ENCODE measurements at places on chromosomes 7 and 10.

- H3K27me3 ChIP-seq, result no peaks in the 10 kb centered on the region
- H3K36me3 ChIP-seq, result no peaks in the 10 kb centered on the region
- no peak overlapping the region for H3K4me3 ChIP-seq
- H3K27ac ChIP-seq, result no peak overlapping the region
- no peaks in the 10 kb centered on the region for H3K4me1 ChIP-seq
Measured at GRCh38 chr10:74084955-74085354, 65.7 kb downstream of the AP3M1 start.

GRCh38 chr10:130575756-130576285 is 439.6 kb downstream of the GLRX3 start:
- H3K4me3 ChIP-seq, result no peak overlapping the region
- peaks cover 12% of the 10 kb centered on the region for H3K27me3 ChIP-seq
- no peaks in the 10 kb centered on the region for H3K36me3 ChIP-seq

DNA sequence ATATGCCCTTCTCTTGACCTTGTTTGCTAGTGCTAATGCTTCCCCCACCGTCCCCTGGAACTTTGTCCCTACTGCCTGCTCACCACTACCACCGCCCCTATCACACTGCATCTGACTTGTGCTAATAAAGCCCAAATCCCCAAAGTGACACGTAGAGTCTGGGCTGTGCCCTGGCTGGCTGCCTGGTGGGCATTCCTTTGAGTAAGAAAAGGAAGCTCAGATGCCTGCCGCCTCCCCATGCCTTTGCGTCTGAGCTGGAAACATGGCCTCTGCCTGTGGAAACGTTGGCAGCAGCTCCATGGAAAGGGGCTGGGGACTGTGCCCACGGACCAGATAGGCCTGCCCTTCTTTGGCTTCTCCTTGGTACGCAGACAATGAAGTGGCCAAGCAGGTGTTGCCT is 138.3 kb downstream of the CYP26A1 start:
- DNase-seq, result no peak
- H3K4me1 ChIP-seq, result no peaks in the 10 kb centered on the region
- no peaks in the 10 kb centered on the region for H3K36me3 ChIP-seq
- H3K27me3 ChIP-seq, result no peaks in the 10 kb centered on the region
- H3K4me3 ChIP-seq, result no peak overlapping the region
- no peak overlapping the region for H3K27ac ChIP-seq

GRCh38 chr10:13719425-13719824 is 132.7 kb downstream of the PRPF18 start:
- DNase-seq, result no peak
- no peaks in the 10 kb centered on the region for H3K36me3 ChIP-seq
- no peak overlapping the region for H3K27ac ChIP-seq

- no peak overlapping the region for H3K27ac ChIP-seq
- H3K27me3 ChIP-seq, result no peaks in the 10 kb centered on the region
- no peaks in the 10 kb centered on the region for H3K36me3 ChIP-seq
- H3K4me3 ChIP-seq, result no peak overlapping the region
Measured at GRCh38 chr10:132496360-132497062, 41.1 kb upstream of the INPP5A start.

GRCh38 chr7:862157-862556 is 14.2 kb upstream of the GET4 start:
- DNase-seq, result no peak
- H3K27me3 ChIP-seq, result no peaks in the 10 kb centered on the region
- peak overlapping the region; percentile 89 for H3K27ac ChIP-seq
- H3K36me3 ChIP-seq, result no peaks in the 10 kb centered on the region

- H3K27me3 ChIP-seq, result no peaks in the 10 kb centered on the region
- no peaks in the 10 kb centered on the region for H3K4me1 ChIP-seq
- DNase-seq, result no peak
- no peaks in the 10 kb centered on the region for H3K36me3 ChIP-seq
- H3K4me3 ChIP-seq, result no peak overlapping the region
Measured at GRCh38 chr7:12369756-12370155, 33.9 kb downstream of the VWDE start.

DNA sequence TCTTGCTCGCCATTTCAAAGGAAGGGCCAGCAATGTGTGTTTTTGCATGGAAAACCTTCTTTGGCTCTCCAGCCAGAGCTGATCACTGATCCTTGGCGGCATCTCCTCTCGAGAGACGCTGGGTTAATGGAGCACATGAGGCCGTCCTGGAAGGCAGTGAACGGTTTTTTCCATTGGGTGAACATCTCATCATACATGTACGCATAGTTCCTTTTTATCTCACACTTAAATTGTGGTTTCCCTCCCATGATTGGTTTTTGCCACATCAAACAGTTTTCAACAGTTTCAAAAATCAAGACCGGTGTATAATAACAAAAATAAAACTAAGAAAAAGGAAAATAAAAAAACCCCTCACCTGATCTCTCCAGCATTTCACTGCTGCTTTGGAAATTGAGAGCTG is 276.4 kb downstream of the TCF7L2 start:
- no peaks in the 10 kb centered on the region for H3K36me3 ChIP-seq
- no peak overlapping the region for H3K27ac ChIP-seq
- peaks cover 4% of the 10 kb centered on the region for H3K4me1 ChIP-seq
- no peaks in the 10 kb centered on the region for H3K27me3 ChIP-seq

GRCh38 chr7:142556740-142557139 is 192.5 kb upstream of the PRSS1 start:
- no peaks in the 10 kb centered on the region for H3K27me3 ChIP-seq
- DNase-seq, result peak; percentile 65
- no peaks in the 10 kb centered on the region for H3K4me1 ChIP-seq

GRCh38 chr7:4837803-4838625 is 23.8 kb downstream of the PAPOLB start:
- H3K4me1 ChIP-seq, result no peaks in the 10 kb centered on the region
- no peaks in the 10 kb centered on the region for H3K36me3 ChIP-seq
- H3K27me3 ChIP-seq, result no peaks in the 10 kb centered on the region
- no peak overlapping the region for H3K27ac ChIP-seq

GRCh38 chr7:150971242-150972022 is 6.7 kb downstream of the KCNH2 start:
- DNase-seq, result no peak
- peak overlapping the region; percentile 31 for H3K27ac ChIP-seq
- H3K4me1 ChIP-seq, result peaks cover 72% of the 10 kb centered on the region
- no peaks in the 10 kb centered on the region for H3K36me3 ChIP-seq
- peaks cover 9% of the 10 kb centered on the region for H3K27me3 ChIP-seq
- no peak overlapping the region for H3K4me3 ChIP-seq

DNA sequence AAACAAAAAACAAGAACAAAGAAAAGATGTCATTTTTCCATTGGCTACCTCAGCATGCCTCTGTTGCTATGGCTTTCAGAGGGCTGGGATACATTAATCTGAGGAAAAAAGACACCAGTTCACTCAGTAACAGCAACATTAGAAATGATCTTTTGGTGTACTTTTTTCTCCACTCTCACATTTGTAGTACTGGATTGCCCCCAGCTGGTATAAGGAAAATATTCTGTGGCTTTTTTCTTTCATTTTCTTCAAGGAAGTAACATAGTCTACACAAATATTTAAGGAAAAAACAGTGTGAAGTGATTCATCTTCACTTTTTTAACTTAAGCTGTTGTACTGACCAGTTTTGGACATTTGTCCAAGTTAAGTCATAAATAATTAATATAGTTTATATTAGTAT is 482.3 kb downstream of the SORCS1 start:
- H3K36me3 ChIP-seq, result no peaks in the 10 kb centered on the region
- no peaks in the 10 kb centered on the region for H3K27me3 ChIP-seq
- no peaks in the 10 kb centered on the region for H3K4me1 ChIP-seq
- DNase-seq, result peak; percentile 7

DNA sequence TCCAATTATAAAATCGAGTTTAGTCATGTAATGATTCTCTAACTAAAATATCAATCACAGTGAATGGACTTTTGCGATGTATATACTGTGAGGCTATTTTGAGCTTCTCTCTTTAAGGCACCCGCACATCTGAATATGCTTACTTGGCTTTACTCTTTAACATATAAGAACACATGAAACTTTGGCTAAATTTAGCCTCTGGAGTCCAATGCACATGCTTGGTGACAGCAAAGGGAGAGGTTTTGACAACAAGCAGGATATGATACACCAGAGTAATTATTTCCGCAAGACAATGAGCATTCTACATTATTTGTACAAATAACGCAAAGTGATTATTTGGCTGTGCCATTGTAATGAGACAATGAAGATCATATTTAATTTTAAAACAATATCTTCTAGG is 72.4 kb downstream of the ARID5B start:
- DNase-seq, result no peak
- H3K4me3 ChIP-seq, result no peak overlapping the region
- no peaks in the 10 kb centered on the region for H3K27me3 ChIP-seq
- H3K27ac ChIP-seq, result peak overlapping the region; percentile 79
- peaks cover 46% of the 10 kb centered on the region for H3K4me1 ChIP-seq

DNA sequence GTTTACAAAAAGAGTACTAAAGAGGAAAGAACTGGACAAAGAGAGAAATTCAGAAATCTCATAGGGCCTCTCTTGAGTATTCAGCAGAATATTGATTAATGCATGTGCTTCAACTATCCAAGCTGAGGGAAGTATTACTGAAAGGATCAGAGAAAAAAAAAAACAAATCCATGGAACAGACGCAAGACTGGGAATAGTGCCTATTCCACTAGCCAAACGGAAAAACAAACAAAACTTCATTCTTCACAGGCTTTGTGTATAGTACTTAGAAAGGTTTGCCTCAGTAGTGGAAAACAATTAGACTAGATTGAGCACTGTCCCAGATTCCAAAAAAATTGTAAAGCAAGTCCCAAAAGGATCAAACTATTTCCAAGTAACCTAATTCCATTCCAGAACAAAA is 106.2 kb downstream of the TFEC start:
- H3K4me3 ChIP-seq, result no peak overlapping the region
- peaks cover 8% of the 10 kb centered on the region for H3K4me1 ChIP-seq
- DNase-seq, result no peak
- H3K27me3 ChIP-seq, result no peaks in the 10 kb centered on the region

DNA sequence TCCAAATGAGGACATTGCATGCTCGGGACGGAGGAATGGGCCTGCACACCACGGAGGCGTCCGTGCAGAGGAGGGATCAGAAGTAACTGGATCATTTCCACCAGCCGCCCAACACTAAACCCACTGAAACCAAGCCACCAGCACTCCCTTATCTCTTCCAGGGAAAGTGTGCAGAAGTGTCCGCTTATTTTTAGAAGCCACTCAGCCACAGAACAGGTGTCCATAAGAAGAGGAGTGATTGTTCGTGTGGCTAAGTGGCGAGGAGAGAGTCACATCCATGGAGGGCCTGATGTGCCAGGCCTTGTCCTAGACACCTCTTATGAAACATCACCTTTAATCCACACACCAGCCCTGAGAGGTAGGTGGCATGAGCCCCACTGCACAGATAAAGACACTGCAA is 407.9 kb upstream of the NPVF start:
- H3K27me3 ChIP-seq, result no peaks in the 10 kb centered on the region
- no peak for DNase-seq
- no peaks in the 10 kb centered on the region for H3K36me3 ChIP-seq
- peaks cover 9% of the 10 kb centered on the region for H3K4me1 ChIP-seq
- H3K4me3 ChIP-seq, result no peak overlapping the region
- H3K27ac ChIP-seq, result peak overlapping the region; percentile 63

DNA sequence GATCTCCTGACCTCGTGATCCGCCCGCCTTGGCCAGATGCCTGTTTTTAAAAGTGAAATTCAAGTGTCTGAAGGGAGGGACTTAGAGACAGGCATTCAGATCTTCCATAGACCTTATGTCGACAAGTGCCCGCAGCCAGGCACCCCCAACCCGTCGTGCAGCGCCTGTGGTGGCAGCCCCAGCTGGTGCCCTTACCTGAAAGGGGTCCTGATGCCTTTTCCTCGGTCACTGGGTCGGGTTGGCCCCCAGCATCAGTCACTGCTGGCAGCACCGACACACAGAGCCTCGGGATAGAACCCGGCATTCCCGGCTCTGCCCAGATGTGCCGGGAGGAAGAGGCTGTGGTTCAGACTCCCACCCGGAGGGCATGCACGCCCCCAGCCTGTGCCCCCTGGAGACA is 23.3 kb downstream of the LRRC27 start:
- no peaks in the 10 kb centered on the region for H3K36me3 ChIP-seq
- no peak overlapping the region for H3K27ac ChIP-seq
- no peaks in the 10 kb centered on the region for H3K4me1 ChIP-seq

DNA sequence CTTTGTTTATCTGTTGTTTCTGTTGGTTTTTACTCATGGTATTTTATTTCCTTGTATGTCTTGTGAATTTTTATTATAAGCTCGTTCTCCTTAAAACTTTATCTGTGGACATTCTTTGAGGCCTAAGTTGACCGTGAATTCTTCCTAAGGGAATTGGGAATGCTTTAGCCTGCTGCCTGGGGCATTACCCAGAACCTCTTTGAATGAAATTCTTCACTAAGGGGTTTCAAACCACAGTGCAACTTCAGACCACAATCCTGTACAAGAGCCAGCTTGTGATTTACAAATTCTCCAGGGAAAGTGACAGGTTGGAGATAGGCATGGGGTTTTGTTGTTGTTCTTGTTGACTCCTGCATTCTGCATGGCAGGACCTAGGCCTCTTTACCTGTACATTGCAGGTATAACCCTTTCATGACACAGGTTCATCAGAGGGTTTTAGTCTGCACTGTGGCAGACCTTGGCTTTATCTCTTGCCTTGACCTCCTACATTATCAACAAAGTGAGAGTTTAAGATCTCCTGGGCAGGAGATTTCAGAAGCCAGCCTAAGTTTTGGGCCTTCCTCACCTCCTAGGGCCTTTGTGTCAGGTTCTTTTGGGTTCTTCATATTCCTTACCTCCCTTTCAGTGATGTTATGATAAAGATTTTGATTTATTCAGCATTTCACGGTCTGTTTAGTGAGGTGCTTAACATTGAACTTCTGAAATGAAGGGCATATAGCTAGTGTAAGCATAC is 70.2 kb downstream of the ABCC2 start:
- peaks cover 3% of the 10 kb centered on the region for H3K4me1 ChIP-seq
- no peaks in the 10 kb centered on the region for H3K36me3 ChIP-seq
- no peak overlapping the region for H3K27ac ChIP-seq
- H3K4me3 ChIP-seq, result no peak overlapping the region
- no peaks in the 10 kb centered on the region for H3K27me3 ChIP-seq

DNA sequence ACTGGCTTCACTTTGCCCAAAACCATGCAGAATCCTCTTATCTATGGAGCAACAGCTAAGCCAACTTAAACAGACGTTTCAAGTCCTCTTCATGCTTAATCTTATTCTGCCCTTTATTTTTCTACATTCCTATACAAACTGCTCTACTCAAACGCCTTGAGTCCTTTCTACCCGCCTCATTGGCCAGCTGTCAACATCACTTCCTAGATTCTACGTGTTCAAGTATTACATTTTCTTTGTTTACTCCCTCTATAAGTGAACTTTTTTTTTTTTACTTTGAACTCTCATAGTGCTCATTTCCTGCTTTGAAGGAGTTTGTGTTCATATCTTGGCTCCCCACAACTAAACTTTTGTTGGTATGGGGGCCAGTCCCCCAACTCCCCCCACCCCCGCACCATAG is 28.9 kb upstream of the SLC26A5 start:
- H3K27me3 ChIP-seq, result no peaks in the 10 kb centered on the region
- no peak overlapping the region for H3K4me3 ChIP-seq
- no peaks in the 10 kb centered on the region for H3K4me1 ChIP-seq
